Activated naive CD4-positive, alpha-beta T cell (primary cell): ENCODE measurements at places on chromosomes 3 and 15.

- no peak for DNase-seq
Measured at GRCh38 chr3:130974201-130974600, 52.4 kb downstream of the ASTE1 start.

DNA sequence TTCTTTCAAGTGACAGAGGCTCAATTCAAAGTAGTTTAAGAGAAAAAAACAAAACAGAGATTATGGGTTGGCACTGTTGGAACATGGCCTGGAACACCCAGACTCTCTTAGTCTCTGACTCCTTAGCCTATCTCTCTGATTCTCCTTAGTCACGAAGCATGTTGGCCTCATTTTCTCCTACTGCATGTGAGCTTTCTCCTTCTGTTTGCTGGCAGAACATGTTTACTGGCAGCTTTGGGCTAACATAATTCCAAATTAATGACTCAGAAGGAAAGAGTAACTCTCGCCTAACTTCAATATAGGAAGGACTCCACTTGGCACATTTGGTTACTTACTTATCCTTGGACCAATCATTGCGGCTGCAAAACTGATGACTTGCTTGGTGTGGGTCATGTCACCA lies 21.7 kb upstream of the CCDC39 start:
- no peak for DNase-seq

DNA sequence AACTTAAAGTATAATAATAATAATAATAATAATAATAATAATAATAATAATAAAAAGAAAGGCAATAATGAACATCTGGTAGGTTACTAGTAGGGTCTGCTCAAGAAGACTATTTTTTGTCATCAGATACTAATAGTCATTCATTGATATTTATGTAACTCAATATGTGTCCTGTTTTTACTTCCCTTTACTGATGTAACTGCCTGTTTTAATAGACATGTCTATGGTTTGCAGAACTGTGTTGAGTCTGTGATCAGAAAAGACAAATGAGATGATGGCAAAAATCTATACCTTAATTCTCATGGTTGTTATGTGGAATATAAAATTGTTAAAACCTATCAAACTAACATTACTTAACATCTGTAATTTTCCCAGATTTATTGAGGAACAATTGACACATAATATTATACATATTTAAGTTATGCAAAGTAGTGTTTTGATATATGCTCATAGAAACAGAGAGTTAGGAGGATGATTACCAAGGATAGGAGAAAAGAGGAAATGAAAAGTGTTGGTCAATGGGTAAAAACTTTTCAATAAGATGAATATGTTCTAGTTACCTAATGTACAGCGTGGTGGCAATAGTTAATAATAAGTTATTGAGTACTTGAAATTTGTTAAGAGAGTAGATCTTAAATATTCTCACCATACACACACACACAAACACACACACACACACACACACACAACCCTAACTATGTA lies 699.4 kb downstream of the ZPLD1 start:
- no peak for DNase-seq

GRCh38 chr15:86506401-86506800 lies 426.7 kb downstream of the AGBL1 start:
- DNase-seq, result no peak

GRCh38 chr3:120846073-120846472 lies 61.9 kb upstream of the STXBP5L start:
- DNase-seq, result no peak

- no peak for DNase-seq
Measured at GRCh38 chr3:18432752-18433151, 7.6 kb upstream of the SATB1 start.

GRCh38 chr3:152245498-152246170 lies 23.1 kb upstream of the MBNL1 start:
- DNase-seq, result no peak

DNA sequence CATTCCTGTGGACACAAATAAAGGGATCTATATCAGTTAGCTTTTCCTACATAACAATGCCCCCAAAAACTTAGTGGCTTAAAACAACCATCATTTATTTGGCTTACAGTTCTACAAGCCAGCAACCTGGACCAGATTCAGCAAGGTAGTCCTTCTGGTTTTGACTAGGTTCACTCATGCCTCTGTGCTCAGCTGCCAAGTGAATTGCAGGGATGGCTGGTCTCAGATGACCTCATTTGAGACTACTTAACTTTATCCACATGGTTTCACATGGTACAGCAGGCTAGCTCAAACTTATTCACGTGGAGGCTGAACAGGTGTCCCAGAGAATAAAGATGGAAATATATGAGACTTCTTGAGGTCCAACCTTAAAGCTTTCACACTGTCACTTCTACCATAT lies 119.3 kb upstream of the BFSP2 start:
- no peak for DNase-seq

- no peak for DNase-seq
Measured at GRCh38 chr3:186643493-186643892, 3.3 kb downstream of the FETUB start.

DNA sequence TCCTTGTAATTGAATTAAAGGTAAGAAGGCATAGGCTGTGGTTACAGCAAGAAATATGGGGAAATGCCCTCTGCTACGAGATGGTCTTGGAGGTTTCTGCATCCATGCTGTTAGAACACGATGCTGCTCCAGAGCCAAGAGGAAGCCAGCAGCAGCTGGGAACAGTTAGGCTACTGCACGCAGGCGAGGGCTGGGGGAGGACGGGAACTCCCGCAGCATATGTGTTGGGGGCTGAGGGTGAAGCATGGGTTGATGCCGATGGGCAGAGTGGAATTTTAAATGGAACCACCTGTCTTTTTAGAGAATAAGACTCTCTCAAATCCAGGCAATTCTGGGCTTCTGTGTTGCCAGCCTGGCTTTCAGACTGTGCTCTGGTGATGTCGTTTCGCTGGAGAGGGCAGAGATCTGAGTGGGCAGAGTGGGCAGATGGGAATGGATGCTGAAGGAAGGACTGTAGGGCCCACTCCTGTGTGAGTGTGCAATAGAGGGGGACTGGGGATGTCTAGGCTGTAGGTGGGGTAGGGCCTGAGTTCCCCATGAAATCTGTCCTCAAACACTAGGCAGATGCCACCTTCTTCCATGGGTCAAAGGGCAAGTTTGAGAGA lies 417.0 kb upstream of the TPM1 start:
- DNase-seq, result no peak

GRCh38 chr3:100440895-100441294 lies 39.6 kb downstream of the LNP1 start:
- no peak for DNase-seq

DNA sequence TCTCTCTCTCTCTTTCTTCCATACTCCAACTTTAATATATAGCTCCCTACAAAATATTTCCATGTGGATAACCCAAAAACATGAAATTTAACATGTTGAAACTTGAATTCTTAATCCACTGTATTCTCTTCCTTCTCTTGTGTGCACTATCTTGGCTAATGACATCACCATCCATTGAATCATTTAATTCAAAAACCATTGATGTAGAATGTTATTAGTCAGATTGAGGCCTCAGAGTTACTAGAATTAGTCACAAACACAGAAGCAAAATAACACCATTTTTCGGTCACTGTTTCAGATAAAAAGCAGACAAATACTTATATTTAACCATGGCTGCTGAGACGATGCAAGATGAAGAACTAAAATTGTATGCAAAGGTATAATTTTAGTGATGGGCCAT lies 256.9 kb upstream of the LRRC3B start:
- no peak for DNase-seq

GRCh38 chr3:153285194-153285641 lies 123.2 kb downstream of the RAP2B start:
- no peak for DNase-seq

- no peak for DNase-seq
Measured at GRCh38 chr15:27427276-27427675, 456.3 kb downstream of the GABRG3 start.

GRCh38 chr15:64443747-64444621 lies 16.4 kb upstream of the ZNF609 start:
- no peak for DNase-seq

DNA sequence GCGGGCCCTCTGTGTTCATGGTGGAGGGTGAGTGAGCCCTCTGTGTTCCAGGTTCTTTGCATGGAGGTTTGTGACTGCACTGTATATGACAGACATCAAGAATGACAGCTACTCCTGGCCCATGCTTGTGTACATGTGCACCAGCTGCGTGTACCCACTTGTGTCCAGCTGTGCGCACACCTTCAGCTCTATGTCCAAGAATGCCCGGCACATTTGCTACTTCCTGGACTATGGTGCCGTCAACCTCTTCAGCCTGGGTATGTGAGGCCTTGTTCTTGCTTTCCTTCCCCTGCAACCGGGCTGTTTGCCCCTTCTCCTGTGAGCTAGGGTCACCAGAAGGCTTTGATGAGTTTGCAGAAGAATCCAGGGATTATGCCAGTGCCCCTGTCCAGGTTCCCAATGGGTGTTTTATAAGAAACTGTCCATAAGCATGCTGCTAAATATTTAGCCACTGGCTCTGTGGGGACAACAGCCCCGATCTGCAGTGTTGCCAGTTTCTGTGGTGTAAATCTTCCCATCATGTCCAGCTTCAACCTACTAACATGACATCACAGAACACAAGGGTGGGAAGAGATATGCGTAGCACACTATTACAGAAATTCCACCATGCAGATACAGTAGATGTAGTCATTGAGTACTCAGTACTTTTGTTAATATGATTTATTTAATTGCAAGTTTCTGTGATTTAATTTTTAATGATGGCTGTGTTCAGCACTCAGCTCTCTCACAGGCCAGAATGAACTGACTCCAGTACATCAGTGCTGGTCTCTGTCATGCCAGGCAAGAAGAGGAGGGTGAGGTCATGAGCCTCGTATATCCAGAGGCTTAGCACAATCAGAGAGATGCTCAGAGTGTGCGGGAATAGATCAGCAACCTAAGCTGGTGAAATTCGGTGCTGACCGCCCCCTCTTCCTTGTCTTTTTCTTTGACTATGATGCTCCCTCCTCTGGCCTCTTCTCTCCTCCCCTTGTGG lies 29.2 kb upstream of the KIF23 start:
- no peak for DNase-seq

DNA sequence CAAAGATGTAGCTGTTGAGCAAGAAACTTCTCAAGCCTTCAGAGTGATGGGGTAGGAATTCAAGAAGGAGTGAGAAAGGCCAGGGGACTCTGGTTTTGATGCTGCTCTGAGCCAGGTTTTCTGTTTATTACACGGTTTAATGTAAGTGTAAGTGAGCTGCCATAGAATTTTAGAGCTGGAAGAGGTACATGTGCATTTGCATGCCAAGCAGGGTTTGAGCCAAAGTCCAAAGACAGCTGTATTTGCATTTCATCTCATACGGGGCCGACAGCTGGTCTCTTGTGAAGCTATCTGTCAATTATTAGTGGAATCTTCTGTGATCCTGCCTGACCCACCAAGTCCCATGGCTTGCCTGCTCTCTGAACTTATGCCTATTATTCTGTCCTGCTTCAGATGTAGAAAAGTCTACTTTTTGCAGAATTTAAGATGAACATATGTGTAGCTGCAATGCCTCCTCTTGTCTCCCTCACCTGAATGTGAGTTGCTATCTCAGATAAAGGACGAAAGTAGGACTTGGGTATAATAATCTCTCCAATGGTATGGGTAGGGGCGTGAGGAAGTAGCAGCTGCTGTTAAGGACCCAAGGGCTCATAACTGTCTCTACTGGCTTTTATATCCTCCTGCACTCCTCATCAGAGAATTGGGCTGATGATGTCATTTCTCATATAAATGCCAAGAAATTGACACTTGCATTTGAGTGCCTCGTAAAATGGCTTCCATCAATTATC lies 160.0 kb downstream of the SQOR start:
- no peak for DNase-seq

GRCh38 chr15:91867581-91868026 lies 14.1 kb downstream of the SLCO3A1 start:
- DNase-seq, result no peak

DNA sequence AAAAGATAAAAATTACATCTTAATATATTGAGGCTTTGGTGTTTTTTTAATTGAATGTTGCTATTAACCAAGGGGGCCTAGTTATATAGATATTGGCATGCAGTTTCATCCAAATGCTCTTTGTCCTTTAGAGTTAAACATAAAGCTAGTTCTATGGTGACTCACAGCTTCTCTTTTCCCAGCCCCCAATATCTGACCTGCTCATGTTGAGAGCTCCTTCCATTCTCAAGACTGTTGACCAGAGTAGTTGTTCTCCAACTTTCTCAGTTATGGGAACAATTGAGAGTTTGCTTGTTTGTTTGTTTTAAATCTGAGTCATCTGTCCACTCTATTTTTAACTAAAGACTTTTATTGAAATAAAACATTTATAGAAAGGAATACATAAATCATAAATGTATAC lies 15.8 kb upstream of the RARB start:
- DNase-seq, result no peak

- DNase-seq, result no peak
Measured at GRCh38 chr3:176490357-176490756, 706.9 kb downstream of the TBL1XR1 start.

GRCh38 chr15:90171623-90172022 lies 29.5 kb upstream of the SEMA4B start:
- no peak for DNase-seq

- no peak for DNase-seq
Measured at GRCh38 chr3:112925969-112926368, 48.9 kb downstream of the CD200R1 start.

DNA sequence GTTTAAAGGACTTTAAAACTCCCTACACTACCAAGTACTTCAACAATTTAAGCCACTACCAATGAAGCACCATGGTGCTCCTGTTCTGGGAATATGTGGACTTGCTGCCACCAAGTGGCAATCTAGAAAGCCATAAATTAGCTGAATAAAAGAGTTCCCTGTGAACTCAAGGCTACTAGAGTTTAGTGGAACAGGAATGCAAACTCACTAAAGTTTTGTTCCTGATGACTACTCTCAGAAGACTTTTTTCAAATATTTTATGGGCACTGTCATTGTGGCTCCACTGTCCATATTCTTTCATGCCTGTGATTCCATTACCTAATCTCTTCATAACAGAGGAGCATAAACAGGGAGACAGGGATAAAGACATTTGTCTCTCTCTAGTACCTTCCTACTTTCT lies 63.9 kb downstream of the TMCC1 start:
- no peak for DNase-seq

- no peak for DNase-seq
Measured at GRCh38 chr3:62113092-62113491, 260.3 kb downstream of the FEZF2 start.

DNA sequence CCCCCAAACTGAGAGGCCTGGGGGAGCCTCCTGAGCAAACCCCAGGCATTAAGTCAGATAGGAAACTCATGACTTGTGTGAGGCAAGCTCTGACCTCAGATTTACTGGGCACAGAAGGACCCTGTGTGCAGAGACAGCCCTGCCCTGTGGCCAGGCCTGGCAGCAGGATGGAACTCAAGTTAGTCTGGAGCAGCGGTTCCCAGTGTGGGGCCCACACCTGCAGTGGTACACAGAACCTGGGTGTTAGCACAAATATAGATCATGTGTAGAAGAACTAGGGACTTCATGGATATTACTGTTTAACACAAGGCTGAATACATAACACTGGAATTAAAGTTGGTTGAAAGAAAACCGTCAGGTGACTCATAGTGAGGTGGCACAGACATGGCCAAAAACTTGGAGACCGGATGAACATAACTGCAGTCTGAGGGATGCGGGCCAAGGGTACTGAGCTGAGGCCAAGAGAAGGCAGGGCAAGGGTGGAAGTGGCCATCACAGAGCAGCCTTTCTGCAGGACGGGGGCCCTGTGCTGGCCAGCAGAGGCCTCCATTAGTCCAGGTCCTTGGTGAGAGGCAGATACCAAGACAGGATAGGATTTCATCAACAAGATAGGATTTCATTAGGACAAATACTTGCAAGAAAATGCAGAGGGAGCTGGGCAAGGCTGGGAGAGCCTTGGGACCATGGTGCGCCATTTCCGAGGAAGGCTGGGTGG lies 40.9 kb downstream of the IRAK2 start:
- no peak for DNase-seq
